Prostate gland (tissue), 2 donors: ENCODE measurements at places on chromosomes 13 and 19. TPM values are rescaled to one million over a fixed set of nuclear protein-coding genes. Genes with fewer than 3 reads are reported as not detected.

KIR3DL1 gene
- not detected for total RNA-seq

GRCh38 chr13:32964987-32965386 is 51.2 kb upstream of the KL start:
- no peak for DNase-seq

DNA sequence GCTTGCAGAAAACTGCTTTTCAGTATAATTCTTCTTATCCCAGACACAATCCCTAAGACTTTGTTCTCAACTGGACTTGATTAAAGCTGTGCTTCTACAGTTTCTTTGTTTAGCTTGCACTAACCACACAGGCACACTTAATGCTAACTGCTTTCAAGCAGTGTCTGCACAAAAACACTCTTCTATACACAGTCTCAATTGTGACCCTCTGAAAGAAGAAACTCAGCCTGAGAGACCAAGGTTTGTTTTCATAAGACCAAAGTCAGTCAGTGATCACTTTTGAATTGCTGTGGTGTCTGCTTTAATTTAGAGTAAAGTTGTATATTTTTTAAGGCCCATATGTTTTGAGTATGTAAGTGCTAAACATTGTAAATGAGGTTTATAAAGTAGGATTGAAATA is 431.2 kb downstream of the KCTD12 start:
- DNase-seq: no peak

DNA sequence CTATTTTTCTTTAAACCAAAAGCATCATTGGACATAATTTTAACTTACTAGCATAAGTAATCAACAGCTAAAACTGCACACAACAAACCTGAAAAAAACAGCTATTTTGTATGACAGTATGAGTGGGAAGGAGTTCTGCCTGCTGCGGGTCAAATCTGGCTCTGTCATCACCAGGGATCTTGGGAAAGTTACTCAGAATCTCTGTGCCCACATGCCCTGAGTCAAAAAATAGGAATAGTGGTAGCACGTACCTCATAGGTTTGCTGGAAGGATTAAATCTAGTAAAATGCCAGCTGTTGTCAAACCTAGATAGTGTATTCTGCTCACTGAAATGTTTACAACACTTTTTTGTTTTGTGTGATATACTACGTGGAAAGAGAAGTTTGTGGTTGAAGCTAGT is 1.1 kb downstream of the CLN5 start:
- DNase-seq: no peak
